AG09309 (cell line): ENCODE measurements at places on chromosomes 16 and 17.

DNA sequence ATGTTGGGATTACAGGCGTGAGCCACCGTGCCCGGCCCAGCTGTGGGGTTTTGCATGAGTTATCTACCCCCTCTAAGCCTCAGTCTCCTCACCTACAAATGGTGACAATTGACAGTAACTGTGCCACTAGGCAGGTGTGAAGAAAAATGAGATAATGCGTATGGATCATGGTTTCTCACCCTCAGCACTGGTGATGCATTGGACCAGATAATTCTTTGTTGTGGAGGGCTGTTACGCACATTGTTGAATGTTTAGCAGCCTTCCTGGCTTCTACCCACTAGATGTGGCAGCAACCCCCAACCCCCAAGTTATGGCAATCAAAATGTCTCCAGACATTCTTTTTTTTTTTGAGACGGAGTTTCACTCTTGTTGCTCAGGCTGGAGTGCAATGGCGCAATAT is 9.0 kb upstream of the HAPSTR1 start:
- DNase-seq: no peak

DNA sequence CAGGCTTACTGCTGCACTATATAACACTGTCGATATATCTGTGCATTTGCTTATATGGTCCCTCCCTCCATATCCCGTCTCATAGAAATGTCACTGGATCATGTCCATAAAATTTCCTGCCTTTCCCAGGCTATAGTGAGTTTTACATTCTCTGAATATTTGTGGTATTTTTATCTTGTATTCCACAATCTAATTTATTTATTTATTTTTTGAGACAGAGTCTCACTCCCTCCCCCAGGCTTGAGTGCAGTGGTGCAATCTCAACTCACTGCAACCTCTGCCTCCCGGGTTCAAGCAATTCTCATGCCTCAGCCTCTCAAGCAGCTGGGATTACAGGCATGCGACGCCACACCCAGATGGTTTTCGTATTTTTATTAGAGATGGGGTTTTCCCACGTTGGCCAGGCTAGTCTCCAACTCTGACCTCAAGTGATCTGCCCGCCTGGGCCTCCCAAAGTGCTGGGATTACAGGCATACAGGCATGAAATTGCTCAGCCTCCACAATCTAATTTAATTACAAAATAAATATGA is 12.9 kb downstream of the TRIM37 start:
- DNase-seq: peak; percentile 94

GRCh38 chr16:30979170-30980022 is 5.6 kb upstream of the HSD3B7 start:
- no peak for DNase-seq

GRCh38 chr16:28264656-28265055 is 27.7 kb upstream of the SBK1 start:
- DNase-seq: no peak

DNA sequence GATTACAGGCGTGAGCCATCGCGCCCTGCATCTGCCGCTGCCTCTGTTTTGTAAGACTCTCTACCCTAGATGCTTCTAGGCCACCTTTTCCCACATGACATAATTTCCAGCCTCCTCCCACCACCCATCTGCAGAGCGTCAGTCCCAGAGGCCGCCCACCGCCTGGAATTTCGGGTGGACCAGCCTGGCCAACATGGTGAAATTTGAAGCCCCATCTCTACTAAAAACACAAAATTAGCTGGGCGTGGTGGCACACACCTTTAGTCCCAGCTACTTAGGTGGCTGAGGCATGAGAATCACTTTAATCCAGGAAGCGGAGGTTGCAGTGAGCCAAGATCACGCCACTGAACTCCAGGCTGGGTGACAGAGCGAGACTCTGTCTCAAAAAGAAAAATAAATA is 5.1 kb upstream of the CIBAR2 start:
- DNase-seq: no peak

GRCh38 chr17:37614823-37615222 is 5.6 kb upstream of the SYNRG start:
- no peak for DNase-seq

DNA sequence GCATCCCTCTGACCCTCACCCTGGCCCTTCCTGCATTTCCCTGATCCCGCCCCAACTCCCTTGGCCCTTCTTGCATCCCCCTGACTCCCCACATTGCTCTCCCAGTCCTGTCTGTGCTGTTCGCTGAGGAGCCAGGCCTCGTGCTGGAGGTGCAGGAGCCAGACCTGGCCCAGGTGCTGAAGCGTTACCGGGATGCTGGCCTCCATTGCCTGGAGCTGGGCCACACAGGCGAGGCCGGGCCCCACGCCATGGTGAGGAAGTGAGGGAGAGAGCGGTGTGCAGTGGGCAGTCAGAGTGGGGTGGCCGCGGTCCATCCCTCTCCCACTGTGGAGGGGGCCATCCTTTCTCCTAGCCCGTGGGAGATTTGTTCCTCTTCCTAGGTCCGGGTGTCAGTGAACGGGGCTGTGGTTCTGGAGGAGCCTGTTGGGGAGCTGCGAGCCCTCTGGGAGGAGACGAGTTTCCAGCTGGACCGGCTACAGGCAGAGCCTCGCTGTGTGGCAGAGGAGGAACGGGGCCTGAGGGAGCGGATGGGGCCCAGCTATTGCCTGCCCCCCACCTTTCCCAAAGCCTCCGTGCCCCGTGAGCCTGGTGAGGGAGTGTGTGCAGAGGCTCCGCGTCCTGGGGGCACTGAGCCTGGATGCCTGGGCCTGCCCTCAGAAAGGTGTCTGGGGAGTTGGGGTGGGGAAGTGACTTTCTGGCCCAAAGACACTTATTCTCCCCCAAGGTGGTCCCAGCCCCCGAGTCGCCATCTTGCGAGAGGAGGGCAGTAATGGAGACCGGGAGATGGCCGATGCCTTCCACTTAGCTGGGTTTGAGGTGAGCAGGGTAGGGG is 17.8 kb downstream of the PFAS start:
- no peak for DNase-seq

GRCh38 chr17:50095626-50096037 is 481 bp downstream of the PDK2 start:
- DNase-seq: no peak

GRCh38 chr16:66547101-66547989 is 2.6 kb downstream of the TK2 start:
- no peak for DNase-seq

DNA sequence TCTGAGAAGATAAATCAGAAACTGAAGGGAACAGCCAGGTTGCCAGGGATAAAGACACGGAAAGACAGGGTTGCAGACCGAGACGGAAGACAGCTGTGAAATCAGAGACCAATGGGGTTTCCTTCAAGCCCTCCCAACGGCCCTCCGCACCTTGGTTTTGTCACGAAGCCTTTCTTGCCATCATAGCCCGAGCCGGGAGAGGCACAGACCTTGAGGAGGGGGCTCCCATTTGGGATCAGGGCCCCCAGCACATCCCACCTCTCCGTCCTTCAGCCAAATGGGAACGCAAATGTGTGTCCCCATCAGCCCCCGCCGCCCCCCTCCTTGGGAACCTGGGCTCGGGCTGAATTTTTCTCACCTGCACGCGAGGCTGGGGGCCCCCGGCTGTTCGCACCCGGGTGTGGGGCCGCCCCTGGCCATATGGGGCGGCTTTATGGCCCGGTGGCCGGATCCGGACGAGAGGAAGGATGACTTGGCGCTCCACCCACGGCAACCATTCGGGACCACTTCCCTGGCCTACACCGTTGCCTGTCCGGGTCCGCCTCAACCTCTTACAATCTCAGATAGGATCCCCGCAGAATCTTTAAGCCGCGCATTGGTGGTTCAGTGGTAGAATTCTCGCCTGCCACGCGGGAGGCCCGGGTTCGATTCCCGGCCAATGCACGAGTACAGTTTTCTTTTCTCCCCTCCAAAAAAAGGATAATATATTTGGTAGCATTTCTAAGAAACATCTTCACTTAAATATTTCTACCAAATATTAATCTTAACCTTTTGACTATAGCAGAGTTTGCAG is 1.4 kb upstream of the HES7 start:
- no peak for DNase-seq

DNA sequence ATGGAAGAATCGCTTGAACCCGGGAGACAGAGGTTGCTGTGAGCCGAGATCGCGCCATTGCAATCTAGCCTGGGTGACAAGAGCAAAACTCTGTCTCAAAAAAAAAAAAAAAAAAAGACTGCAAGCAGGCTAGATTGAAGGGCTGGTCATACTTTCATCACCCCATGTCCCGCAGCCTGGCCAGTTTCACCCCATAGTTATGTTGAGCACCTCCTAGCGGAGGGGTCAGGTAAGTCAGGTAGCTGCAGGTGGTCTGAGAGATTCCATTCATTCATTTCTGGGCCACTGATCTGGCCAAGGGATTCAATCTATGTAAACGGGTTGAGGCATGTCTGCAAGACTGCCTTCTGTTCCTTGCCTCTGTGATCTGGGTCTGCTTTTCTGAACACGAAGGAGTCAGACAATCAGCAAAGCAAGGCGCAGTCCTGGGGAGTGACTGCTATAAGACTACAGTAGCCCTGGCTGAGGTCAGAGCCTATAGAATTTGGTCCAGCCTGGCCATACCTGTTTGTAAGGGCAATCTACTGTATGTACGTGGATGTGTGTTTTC is 23.6 kb upstream of the BPTF start:
- DNase-seq: no peak

DNA sequence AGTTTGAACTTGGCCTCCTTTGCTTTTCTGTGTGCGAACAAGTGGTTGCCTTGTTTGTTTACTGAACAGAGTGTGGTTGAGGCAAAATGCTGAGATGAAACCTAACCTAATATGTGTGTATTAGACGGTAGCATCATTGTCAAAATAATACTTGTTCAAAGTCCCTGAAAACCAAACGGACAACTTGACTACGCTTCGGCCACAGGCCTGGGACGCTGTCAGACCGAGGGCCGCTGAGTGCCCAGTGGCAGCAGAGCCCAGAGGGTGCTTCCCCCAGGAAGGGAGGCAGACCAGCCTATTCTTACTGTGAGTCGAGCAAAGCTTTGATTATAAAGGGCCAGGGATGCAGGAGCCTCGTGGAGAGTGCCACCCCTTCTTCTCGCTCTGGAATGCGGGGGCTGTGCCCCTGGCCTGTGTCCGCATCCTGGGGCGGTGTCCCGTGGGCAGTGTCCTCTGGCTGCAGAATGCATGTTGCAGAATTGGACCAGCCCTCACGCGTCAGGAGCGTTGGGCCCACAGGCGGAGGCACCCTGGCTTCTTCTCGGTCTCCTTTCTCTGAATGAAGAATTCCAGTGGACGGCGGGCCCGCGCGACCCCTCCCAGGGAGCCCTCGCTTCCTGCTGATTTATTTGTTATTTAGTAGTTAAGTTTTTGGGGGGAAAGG is 5.2 kb downstream of the ACSF3 start:
- no peak for DNase-seq

- DNase-seq: peak; percentile 39
Observed at GRCh38 chr17:16477255-16477654, 14.7 kb downstream of the LRRC75A start.

- DNase-seq: no peak
Observed at GRCh38 chr17:2022647-2023240, 2.4 kb downstream of the RTN4RL1 start.

DNA sequence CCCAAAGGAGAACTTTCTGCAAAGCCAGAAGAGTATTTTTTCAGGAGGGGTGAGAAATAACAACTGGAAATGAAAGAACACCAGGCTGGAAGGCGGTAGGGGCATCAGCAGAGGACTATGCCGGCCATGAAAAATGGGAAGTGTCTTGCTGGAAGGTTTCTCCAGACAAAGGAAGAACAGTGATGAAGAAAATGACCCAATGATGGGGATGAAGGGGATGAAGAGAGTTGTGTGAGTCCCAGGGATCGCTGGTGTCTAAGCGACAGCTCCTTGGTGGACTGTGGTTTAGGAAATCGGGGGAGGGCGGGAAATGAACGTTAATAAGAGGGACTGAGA is 623 bp downstream of the TTLL6 start:
- DNase-seq: no peak

- no peak for DNase-seq
Observed at GRCh38 chr17:72571813-72572396, 451.1 kb downstream of the SOX9 start.

DNA sequence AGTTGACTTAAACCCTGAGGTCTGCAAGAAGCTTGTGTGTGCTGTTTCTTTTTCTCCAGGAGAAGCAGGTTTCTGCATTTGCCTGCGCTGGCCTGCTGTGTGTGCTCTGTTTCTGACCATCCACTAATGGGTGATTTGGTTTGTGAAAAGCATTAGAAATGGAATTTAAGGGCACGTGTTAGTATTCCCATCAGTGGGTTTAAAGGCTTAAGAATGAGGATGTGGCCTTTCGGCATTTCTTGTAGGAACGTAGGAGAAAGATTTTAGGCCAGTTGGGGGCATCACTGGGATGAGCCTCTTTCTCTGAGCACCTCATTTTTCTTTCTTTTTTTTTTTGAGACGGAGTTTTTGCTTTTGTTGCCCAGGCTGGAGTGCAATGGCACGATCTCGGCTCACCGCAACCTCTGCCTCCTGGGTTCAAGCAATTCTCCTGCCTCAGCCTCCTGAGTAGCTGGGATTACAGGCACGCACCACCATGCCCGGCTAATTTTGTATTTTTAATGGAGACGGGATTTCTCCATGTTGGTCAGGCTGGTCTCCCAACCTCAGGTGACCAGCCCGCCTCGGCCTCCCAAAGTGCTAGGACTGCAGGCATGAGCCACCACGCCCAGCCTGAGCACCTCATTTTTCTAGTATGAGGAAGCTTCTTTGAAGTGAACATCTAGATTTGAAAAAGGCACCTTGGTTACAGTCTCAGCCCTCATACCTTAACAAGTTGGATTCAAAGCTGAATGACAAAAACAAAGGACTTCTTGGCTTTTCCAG is 110.3 kb downstream of the BANP start:
- DNase-seq: no peak

- DNase-seq: no peak
Observed at GRCh38 chr16:81639348-81639747, 139.7 kb upstream of the PLCG2 start.

- no peak for DNase-seq
Observed at GRCh38 chr17:40633871-40634270, 13.7 kb downstream of the SMARCE1 start.

- no peak for DNase-seq
Observed at GRCh38 chr16:81495321-81496234, 51.0 kb downstream of the CMIP start.

- DNase-seq: no peak
Observed at GRCh38 chr17:44927696-44928095, 12.4 kb upstream of the GFAP start.

GRCh38 chr17:7836596-7837407 is 2.8 kb downstream of the KDM6B start:
- DNase-seq: no peak

- no peak for DNase-seq
Observed at GRCh38 chr16:54455030-54455725, 168.6 kb upstream of the IRX3 start.

GRCh38 chr17:62073993-62074392 is 8.9 kb upstream of the MED13 start:
- DNase-seq: no peak
